PC-9 (cell line): ENCODE measurements at places on chromosomes 11 and 22. TPM values are rescaled to one million over a fixed set of nuclear protein-coding genes. Genes with fewer than 3 reads are reported as not detected.

Gene PATE4
- not detected in 2 replicates for total RNA-seq

Gene RFPL3
- total RNA-seq: not detected in 2 replicates

Gene KCNQ1OT1
- total RNA-seq: 3.4 and 4.3 TPM in 2 replicates

Gene FIBIN
- not detected in 2 replicates for total RNA-seq

Gene PCF11
- 43.1 and 52.9 TPM in 2 replicates for total RNA-seq

Gene OR8G5
- total RNA-seq: not detected in 2 replicates

Gene RAB36
- total RNA-seq: 5.8 and 6.8 TPM in 2 replicates

Gene OSBP2
- 7.1 and 9.2 TPM in 2 replicates for total RNA-seq

Gene LRP4
- total RNA-seq: 9.6 and 15.7 TPM in 2 replicates

Gene CARNS1
- 0.15 and 0.35 TPM in 2 replicates for total RNA-seq

Gene SMIM38
- total RNA-seq: 0.26 and 0.50 TPM in 2 replicates

Gene MUC2
- 0.03 and 0.04 TPM in 2 replicates for total RNA-seq

Gene C1QTNF5
- total RNA-seq: not detected in 2 replicates

Gene APOC3
- total RNA-seq: not detected in 2 replicates

Gene GGTLC2
- not detected in 2 replicates for total RNA-seq

Gene SLC22A9
- total RNA-seq: not detected in 2 replicates

Gene TEX54
- not detected in 2 replicates for total RNA-seq

Gene YPEL4
- 0.48 and 0.98 TPM in 2 replicates for total RNA-seq

Gene B3GAT3
- total RNA-seq: 38.9 and 60.5 TPM in 2 replicates

Gene SLC22A12
- total RNA-seq: not detected in 2 replicates

Gene MTCH2
- total RNA-seq: 147 and 167 TPM in 2 replicates

Gene POGLUT3
- 19.9 and 31.7 TPM in 2 replicates for total RNA-seq

Gene SLC25A45
- 9.5 and 9.8 TPM in 2 replicates for total RNA-seq

Gene MRPL48
- 58.7 and 64.5 TPM in 2 replicates for total RNA-seq

Gene NAALADL1
- total RNA-seq: not detected in 2 replicates

Gene OR51E2
- total RNA-seq: not detected in 2 replicates

Gene MB
- total RNA-seq: 5.0 and 5.8 TPM in 2 replicates

Gene THY1
- total RNA-seq: not detected in 2 replicates

Gene ADAMTS8
- not detected in 2 replicates for total RNA-seq

Gene KCTD14
- 12.0 and 21.3 TPM in 2 replicates for total RNA-seq
